ENCODE measurements at places on chromosomes 2 and 18.

GRCh38 chr2:38430597-38431207 is 53.6 kb upstream of the ATL2 start:
- no peak for DNase-seq

DNA sequence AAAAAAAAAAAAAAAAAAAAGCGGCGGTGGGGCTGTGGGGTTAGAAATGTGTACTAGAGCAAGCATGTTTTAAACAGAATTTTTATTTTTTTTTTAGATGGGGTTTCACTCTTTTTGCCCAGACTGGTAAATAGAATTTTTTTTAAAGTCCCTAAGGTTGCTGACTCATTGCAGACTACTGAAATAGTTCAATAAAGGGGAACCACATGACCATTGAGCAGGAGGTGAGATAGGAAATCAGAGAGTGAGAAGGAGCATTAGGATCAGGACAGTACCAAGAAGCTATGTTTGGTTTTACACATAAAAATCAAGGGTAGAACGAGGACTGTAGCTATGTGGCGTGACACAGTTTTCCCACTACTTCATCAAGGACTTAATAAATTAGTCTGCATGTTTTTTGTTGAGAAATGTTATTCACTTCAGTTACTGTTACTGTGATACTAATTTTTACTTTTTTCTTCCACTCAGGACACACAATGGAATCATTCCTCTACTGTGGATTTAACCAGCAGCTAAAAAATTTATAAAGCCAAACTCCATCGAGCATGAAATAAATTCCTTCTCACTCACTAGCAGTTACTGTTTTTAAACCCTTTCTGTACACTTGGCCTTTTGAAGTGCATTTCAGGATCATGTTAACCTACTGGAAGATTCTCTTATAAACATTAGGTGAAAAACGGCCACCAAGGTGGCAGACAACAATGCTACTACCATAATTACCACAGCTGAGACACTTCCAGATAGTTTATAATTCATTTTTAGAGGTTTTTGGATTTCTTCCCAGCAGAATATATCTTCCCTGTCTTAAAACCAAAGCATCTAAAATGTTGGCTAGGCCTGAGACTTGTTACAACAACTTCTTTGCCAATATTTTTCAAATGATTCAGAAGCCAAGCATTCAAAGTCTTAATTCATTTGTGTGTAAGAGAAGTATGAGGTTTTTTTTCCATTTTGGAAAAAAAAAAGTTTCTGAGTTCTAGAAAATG is 33.2 kb downstream of the LAMA1 start:
- no peak for DNase-seq

- no peak for DNase-seq
These were observed 110.3 kb downstream of the NOL10 start for GRCh38 chr2:10579441-10579840.

- no peak for DNase-seq
These were observed 54.3 kb downstream of the R3HDM1 start for GRCh38 chr2:135585586-135585985.

- DNase-seq: no peak
These were observed 54.1 kb downstream of the LPIN2 start for GRCh38 chr18:2958819-2959298.

DNA sequence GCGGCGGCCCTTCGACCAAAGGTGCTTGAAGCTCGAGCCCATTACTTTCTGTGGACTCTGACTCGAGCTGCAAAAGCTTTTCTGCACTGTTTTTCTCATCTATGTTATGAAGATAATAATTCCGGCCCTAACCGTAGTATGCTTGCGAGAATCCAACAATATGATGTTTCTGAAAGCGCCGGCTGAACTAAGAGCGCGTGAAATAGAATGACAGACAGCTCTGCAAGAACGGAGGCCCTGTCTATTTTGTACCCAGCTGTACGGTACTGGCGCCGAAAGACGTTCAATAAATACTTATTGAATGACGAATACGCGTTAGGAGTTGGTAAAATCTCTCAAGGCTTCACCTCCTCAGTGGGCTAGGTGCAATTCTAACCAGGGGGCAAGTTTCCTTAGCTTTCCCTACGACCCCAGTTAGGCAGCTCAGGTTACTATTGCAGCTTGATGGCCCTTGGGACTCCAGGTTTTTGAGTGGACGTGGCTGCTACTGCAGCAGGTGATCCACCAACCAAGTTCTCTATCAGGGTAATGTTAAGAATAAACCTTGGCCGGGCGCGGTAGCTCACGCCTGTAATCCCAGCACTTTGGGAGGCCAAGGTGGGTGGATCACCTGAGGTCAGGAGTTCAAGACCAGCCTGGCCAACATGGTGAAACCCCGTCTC is 570 bp downstream of the SCRN3 start:
- DNase-seq: no peak

GRCh38 chr18:48926420-48926857 is 24.3 kb downstream of the SMAD7 start:
- no peak for DNase-seq

GRCh38 chr2:37880551-37880950 is 44.5 kb upstream of the RMDN2 start:
- no peak for DNase-seq

- no peak for DNase-seq
These were observed 136.2 kb downstream of the MTX2 start for GRCh38 chr2:176405477-176405876.

GRCh38 chr2:174076975-174077374 is 111.8 kb upstream of the SP3 start:
- DNase-seq: no peak

DNA sequence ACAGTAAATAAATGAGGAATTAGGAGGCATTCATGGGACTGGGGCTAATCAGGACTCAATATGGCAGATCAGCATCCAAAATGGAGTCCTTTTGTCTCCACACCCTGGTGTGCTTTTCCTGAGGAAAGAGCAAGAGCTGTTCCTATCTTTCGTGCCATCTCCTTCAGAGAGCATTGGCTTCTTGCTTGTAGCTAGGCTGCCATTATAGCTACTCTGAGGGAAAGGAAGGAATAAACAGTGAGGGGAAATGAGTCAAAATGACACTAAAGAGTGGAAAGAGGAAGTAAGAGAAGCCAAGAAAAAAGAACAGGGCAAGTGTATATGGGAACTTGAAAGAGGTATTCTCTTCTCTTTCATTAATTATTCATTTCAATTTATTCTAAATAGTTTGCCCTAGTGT is 8.4 kb upstream of the NMI start:
- no peak for DNase-seq

- DNase-seq: no peak
These were observed 29.8 kb upstream of the TMEM131 start for GRCh38 chr2:98025481-98026037.

DNA sequence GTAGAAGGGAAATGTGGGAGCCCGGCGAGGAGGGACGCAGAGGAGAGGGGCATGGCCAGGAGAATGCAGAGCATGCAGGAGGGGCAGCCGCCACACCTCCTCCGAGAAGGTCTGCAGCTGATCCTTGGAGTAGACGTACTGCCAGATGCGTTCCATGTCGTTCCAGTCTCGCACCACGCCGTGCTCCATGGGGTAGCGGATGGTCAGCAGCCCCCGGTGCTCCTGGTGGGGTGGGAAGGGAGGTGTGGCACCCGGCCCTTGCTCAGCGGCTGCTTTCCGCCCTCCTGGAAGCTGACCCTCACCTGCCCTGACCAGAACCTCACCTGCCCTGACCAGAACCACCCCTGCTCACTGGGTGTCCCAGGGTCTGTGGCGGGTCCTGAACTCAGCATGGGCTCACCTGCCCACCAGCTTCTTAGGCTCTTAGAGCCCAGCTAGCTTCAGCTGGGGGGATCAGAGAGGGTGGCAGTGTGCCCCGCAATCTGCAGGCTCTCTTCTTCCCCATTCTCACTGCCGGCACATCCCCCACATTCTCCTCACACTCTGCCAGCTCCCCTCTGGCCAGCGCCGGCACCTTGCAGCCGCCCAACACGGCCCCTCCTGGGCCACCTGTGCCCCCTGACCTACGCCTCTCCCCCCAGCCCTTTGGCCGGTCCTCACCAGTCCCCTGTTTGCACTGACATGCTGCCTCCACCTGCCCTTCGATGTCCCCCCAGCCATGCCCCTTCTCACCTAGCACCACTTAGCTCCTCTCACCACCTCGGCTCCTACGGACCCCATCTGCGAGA is 4.4 kb downstream of the ACTR1B start:
- DNase-seq: no peak

- no peak for DNase-seq
These were observed 257.2 kb upstream of the SALL3 start for GRCh38 chr18:78722386-78722785.

GRCh38 chr2:85259879-85260278 is 67.9 kb downstream of the TGOLN2 start:
- no peak for DNase-seq

GRCh38 chr18:25832001-25832604 is 258.3 kb downstream of the SS18 start:
- DNase-seq: no peak

- DNase-seq: no peak
These were observed 264.8 kb downstream of the ANAPC1 start for GRCh38 chr2:111618978-111619902.

GRCh38 chr18:7596147-7596546 is 29.0 kb downstream of the PTPRM start:
- no peak for DNase-seq

DNA sequence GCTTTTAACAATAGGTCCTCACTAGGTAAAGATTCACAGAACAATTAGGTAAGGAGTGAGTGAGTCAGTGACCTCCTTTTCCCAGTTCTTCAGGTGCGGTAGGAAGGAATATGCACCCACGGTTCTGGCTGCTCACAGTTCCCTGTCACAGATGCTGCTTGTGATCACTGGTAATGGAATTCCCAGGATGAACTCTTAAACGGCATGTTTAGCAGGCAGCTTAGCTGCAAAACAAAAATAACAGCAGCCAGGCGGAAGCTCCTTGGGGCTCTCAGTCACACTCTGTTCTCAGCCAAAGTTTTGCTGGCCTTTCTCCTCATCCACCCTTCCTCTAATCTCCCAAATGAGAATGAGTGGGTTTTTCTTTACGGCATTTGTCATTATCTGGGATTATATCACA is 274.5 kb downstream of the MYT1L start:
- DNase-seq: no peak

DNA sequence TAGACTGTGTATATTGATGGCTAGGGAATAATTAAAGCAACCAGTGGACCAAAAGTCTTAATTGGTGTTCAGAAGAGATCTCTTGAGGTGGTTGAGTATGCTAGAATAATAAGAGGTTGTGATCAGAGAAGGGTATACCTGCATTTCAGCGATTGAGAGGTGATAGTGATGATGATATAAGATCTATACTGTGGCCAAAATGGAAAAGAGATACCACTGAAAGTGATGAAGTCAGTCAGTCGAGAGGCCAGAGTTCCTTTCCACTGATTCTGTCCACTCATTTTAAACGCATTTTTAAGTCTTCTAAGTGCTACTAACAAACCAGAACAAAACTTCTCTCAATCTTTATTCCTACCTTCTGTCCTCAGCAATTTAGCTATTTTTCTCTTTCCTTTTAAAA is 32.9 kb downstream of the ACTR3 start:
- DNase-seq: no peak

GRCh38 chr2:38750011-38750890 is 910 bp downstream of the SRSF7 start:
- peak; percentile 25 for DNase-seq

GRCh38 chr18:51543658-51544155 is 346.2 kb upstream of the MEX3C start:
- no peak for DNase-seq

GRCh38 chr2:20565623-20566236 is 85.2 kb downstream of the HS1BP3 start:
- DNase-seq: no peak

GRCh38 chr2:227000123-227000522 is 163.9 kb downstream of the COL4A4 start:
- no peak for DNase-seq

DNA sequence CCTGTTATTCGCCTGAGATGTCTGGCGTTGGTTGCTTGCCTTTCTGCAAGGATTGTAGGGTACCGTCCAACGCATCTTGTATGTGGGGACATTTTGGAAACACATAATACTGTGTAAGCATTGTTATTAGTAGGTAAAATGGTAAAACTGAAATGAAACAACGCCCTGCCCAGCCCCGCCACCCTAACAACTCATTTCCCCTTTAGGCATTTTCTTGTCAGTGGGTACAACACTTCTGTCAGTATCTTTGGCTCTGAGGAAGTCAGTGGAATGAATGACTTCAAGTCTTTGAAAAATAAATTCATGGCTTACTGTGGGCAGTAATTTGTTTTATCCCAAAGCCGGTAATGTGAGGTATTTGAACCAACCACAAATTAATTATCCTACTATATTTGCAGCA is 86.0 kb downstream of the FMNL2 start:
- DNase-seq: no peak

DNA sequence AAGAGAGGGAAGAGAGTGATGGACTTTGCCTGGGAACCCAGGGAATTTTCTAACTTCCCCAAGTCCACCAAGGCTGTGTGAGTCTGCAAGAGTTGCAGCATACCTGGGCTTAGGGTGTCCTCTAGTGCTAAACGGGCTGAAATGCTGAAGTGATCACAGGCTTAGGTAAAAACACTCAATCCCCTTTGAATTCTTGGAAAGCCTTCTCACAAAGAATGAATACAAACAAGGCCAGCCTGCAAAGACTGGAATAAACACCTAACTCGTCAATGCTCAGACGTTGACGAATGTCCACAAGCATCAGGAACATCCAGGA is 30.0 kb upstream of the BMP10 start:
- DNase-seq: no peak

DNA sequence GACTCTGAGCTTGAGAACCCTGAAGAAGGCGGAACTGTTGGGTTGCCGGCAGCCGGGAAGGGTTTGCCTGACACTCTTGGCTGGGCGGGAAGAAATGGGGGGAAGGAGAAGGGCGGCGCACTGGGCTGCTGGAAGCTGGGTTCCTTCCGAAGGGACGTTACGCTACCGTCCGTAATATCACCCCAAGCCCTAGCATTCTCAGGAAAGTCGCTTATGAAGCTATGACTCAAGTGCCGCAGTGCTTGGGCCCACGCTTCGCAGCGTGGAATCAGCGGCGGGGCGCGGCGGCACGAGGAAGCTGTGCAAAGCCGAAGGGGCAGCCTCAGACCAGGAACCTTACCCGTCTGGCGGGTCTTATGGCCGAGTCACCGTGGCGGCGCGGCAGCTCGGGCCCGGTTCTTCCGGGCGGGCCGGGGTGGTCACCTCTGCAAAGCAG is 50.2 kb upstream of the SIGLEC15 start:
- peak; percentile 30 for DNase-seq

DNA sequence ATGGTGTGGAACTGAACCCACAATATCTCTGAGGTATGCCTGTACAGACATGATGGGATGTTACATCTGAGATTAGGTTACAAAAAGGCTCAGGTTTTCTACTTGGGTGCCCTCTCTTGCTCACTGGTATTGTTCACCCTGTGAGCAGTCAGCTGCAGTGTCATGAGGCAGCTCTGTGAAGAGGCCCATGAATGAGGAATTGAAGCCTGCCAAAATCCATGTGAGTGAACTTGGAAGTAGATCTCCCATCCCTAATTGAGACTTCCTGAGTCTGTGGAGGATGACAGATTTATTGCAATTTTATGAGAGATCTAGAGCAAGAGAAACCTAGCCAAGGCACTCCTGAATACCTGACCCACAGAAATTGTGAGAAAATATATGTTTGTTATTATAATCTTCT is 404.9 kb upstream of the ZEB2 start:
- no peak for DNase-seq

- no peak for DNase-seq
These were observed 147.4 kb downstream of the SETBP1 start for GRCh38 chr18:44828080-44828479.

- no peak for DNase-seq
These were observed 1.9 kb downstream of the WDR54 start for GRCh38 chr2:74423231-74424095.

GRCh38 chr2:140269000-140269399 is 1488.8 kb upstream of the NXPH2 start:
- no peak for DNase-seq

All from activated CD4-positive, alpha-beta T cell treated with anti-CD3 and anti-CD28 coated beads for 1 hour (primary cell).